ENCODE measurements at places on chromosomes 13 and 19.

DNA sequence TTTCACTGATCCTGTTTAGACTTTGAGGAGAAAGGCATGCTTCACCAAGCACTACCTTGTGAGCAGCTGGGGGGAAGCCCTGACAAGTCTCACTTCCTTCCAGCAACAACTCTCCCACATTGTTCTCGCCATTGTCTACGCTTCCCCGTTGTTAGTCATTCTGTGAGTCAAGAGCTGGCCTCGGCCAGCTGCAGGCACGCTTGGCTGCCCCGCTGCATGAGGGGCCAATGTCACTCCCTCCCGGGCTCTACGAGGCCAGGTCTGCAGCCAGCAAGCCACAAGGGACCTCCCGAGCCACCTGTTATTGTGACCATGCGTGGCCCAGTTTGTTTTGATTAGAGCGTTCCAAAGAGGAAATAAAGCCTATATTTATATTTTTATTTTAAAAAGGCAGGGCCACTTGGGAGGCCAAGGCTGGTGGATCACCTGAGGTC is 220.9 kb downstream of the FOXO1 start:
- DNase-seq, result no peak

GRCh38 chr19:34692549-34692948 is 15.1 kb downstream of the ZNF302 start:
- DNase-seq, result no peak

- DNase-seq, result no peak
These were observed 9.0 kb downstream of the SLC27A1 start for GRCh38 chr19:17479325-17479791.

- no peak for DNase-seq
These were observed 45.4 kb upstream of the SPACA7 start for GRCh38 chr13:112330479-112331381.

GRCh38 chr13:99556867-99557443 is 55.7 kb downstream of the TM9SF2 start:
- DNase-seq, result no peak

GRCh38 chr13:36709136-36709890 is 35.5 kb downstream of the SERTM1 start:
- DNase-seq, result no peak

DNA sequence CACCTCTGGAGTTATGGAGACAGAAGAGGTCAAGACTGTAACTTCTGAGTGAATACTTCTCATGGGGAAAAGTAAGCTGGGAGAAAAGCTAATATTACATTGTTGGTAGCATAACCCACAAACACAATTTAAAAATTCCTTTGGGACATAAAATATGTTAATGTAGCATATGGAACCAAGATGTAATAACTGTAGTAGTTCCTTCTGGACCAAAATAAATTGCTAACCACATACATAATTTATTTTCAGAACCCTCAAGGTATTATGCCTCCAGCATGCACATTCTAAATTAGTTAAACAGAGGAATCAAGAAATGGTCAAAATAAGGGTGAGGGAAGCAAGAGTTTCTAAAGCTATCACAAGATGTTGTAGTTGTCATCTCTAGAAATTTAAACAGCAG is 4.8 kb upstream of the RNF17 start:
- DNase-seq, result no peak

DNA sequence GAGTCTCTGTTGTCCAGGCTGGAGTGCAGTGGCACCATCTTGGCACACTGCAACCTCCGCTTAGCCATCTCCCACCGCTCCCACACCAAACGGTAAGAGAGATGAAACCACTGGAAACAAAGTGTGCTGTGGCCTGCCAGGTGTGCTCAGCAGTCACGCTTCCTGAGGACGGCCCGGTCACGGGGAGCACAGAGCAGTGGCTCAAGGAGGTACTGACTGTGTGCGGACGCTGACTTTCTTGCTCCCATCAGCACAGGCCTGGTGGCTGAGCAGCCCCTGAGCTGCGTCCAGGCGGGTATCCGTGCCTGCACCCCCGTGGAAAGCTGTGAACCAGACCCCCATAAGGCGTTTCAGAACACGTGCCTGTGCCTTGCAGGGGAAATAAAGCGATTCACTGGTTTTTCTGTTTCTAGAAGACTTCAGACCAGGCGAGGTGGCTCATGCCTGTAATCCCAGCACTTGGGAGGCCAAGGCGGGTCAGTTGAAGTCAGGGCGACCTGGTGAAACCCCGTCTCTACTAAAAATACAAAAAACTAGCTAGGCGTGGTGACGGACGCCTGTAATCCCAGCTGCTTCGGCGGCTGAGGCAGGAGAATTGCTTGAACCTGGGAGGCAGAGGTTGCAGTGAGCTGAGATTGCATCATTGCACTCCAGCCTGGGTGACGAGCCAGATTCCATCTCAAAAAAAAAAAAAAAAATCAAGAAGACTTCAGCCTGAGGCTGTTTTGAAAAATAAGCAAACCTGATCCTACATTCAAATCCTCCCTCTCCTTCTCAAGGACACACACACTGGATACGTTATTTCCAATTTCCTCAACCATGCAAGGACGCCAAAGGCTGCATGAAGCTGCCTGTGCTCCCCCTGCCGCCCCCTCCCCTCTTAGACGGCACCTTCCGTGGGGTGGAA is 25.5 kb downstream of the ADPRHL1 start:
- DNase-seq, result no peak

- DNase-seq, result peak; percentile 27
These were observed 7.8 kb upstream of the SELENOV start for GRCh38 chr19:39506944-39507714.

DNA sequence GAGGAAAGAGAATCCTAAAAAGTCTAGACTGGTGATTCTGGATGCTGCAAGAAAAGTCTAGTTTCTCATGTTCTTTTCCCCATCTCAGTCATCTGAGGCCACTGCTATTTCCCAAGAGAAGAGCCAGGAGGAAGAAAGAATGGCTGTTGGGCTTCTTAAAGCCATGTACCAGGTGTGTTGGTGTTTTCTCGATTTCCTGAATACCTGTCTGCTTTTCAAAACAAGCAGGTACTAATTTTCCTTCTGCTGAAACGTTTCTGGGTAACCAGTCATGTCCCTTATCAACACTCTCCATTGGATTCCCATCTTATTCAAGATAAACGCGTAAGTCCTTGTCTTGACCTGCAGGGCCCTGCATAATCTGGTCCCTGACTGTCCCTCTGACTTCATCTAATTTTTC is 1.1 kb downstream of the ZNF570 start:
- no peak for DNase-seq

DNA sequence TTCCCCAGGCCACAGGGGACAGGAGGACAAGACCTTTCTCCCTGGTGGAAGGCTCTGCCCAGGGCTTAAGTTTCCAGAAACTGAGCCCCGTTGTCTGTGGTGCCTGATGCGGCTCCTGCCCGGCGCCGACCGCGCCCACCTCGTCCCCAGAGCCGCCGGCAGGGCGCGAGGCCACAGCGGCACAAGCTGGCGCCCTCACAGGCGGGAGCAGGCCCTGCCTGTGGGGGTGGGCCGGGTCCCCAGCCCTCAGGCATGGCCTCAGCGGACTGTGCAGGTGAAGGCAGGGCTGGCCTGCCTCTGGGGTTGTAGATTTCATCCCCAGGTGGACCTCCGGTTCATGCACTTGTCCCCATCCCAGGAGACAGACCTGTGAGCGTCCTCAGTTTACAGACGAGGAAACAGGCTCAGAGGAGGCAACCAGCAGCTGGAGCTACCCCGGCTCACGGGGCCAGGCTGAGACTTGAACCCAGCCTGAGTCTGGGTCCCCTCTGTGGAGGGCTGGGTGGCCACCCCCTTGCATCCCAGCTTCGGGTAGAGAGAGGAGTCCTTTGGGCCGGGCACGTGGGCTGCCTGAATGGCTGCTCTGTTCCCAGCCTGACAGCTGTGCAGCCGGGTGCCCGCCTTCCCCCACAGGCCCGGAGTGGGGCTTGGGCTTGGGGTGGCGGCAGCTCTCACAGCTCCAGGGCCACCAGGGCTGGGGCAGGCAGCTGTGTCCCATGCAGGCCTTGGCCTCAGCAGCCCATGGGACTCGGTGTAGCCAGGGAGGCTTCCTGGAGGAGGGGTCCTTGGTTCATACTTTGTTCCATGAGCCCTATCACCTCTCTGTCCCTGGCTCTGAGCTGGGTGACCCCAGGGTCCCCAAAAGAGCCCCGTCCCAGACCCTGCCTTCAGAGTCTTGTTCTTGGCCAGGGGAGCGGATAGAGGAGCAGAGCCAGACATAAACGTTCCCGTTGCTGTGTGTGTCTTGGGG is 26.8 kb downstream of the PIAS4 start:
- DNase-seq, result no peak

GRCh38 chr19:56670401-56670960 is 1.1 kb downstream of the ZNF835 start:
- DNase-seq, result no peak

- DNase-seq, result no peak
These were observed 112.0 kb upstream of the CLDN10 start for GRCh38 chr13:95440441-95441088.

DNA sequence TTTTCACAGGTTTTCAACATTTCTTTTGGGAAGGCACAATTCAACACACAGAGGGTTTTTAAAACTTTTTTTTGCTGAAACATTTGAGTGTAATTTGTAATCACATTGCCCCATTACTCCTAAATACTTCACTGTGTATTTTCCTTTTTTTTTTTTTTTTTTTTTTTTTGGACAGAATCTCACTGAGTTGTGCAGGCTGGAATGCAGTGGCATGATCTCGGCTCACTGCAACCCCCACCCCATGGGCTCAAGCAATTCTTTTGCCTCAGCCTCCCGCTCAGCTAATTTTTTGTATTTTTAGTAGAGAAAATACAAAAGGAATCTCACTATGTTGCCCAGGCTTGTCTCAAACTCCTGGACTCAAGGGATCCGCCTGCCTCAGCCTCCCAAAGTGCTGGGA is 14.8 kb upstream of the DNAJC15 start:
- DNase-seq, result no peak

DNA sequence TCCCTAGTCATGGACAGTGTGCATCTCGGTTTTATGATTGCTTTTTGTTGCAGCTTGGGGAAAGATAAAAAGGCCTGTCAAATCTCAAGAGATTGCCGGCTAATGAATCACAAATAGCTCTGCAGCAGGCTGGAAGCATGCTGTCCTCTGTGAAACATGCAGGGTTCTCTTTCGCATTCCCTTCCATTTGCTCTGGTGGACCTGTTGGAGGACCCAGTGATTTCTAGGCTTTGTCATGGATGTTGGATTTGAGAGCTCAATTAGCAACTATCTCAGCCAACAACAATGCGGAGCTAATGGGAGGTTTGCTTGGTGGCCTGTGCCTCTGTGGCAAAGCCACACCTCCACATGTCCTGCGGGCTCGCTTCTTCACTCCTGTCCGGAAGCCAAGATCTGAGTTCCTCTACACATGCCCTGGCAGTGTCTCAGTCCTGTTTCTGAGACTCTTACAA is 418.1 kb upstream of the ARGLU1 start:
- DNase-seq, result no peak

DNA sequence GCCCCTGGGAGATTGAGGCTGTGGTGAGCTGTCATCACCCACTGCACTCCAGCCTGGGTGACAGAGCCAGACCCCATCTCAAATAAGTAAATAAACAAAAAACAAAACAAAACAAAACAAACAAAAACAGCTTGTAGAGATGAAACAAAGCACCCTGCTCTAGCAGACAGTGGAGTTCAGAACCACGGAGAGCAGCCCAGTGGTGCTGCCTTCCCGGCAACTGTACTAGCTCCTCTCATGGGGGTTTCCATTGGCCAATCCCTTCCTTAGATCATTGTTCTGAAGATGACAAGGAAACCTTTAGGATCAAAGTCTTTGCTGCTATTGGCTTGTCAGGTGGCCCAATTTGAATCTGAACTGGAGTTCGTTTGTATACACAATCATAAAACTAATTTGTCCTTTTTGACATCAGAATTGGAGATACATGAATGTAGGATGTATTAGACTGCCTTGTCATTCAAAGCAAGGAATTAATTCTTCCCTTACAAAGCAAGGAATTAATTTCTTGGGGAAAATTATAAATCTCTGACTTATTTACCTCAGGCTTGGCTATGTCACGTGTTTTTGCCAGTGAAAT is 19.7 kb upstream of the SYCN start:
- DNase-seq, result no peak

- no peak for DNase-seq
These were observed 5.8 kb upstream of the PAK4 start for GRCh38 chr19:39119830-39120229.

- no peak for DNase-seq
These were observed 14.8 kb downstream of the LYPD3 start for GRCh38 chr19:43450545-43450997.

DNA sequence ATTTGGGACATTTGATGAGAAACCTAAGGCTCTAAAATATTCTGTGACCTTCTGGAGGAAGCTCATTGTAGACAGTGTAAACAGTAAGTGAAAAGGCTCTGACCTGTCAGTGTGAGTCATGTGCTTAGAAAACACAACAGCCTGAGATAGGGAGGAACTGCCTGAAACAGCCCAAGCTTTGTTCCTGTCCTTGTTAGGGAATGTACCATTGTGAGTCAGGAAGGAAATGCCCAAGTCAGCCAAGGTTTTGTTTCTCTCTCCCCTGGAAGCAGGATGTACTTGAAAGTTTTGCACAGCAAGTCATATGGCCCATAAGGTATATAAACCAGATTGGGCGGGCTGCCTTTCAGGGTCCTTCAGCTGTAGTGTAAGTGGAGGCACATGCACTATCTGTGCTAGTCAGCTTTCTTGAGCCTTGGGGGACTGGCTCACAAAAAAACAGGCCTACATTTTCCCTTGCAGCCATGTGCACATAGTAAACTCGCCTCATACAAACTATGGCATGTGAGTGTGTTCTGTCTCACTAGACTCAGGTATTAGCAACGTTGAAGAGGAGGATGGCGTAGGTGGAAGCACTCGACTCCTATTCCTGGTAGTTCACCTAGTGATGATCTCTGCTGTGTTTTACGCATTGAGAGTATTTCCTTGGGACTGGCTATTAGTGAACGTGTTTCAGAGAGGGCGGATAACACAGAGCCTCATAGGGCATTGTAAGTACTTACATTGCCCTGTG is 141.2 kb upstream of the KLHL1 start:
- DNase-seq, result no peak

DNA sequence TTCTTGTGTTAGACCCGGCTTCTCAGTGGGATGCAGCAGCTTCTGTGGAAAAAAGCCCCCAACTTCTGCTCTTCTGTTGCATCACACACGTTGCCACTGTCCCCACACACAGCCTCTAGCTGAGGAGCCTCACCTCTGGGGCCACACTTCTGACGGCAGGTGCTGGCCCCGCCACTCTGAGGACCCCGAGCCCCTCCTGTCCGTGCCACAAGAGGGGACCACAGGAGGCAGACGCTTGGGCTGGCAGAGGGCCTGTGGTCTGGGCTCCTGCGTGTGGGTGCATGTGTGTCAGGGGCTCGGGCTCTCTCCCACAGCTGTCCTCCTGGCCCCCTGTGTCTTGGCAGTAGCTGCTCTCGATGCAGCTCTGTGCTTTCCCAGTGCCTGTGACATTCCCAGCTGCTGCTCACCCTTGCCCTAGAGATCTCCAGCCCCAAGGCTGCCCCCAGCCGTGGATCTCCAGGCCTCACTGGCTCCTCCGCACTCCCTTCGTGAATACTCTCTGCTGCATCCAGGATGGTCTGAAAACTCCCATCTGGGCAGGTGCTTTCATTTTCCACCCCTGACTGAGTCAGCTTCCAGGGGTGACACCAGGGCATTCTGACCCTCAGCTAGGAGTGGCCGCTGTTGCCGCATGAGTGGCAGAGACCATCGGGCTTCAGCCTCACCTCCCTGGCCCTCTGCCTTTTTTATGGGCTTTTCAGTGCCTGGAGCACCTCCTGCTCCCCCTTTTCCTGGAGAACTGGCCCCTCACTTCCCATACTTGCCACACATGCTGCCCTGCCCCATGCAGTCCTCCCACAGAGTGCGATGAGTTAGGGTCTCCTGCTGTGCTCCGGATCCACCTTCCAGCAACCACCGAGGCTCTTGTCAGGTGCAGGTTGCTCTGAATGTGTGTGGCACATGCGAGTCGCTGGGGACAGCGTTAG is 13.7 kb downstream of the MAU2 start:
- no peak for DNase-seq
